Left lobe of liver (tissue), 2 donors: ENCODE measurements at places on chromosomes 3 and 15. TPM values are rescaled to one million over a fixed set of nuclear protein-coding genes. Genes with fewer than 3 reads are reported as not detected.

DNA sequence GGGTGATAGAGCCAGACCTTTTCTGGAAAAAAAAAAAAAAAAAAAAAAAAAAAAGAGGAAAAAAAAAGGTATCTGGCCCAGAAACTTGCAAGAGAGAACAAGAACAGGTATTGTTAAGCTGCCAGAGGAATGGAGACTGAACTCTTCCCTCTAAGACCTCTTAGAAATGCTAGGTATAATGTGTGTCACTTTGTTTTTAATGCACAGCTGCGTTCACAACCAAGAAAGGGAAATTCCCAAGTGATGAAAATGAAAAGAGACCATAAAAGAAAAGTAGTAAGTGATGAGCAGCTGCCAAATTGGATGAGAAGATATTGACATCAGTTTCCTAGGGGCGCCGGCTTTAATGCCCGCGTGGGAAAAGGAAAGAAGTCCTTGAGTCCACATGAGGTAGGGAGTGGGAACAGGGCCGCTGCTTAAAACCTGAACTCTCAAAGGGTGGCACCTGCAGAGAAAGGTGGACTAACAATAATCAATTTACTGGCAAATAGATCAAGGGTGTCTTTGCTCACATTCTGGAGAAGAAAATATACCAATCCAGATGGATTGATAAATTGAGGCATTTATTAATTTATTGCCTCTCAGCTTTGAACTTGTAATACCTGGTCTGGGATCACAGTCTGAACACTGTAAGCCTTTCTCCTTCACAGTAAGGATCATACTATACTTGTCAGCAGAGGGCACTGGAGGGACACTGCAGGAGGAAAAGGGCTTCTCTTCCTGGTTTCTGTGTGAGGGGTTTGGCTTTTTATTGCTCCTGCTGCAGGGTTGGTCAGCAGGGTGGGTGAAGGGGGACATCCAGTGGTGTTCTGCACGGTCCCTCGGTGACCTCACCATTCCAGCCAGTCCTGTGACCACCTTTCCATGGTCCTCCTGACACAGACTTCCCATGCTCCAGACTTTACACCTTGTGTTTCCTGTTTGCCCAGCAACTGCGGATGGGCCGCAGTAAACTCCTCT, 131.6 kb downstream of the AQP9 start:
- no peak for DNase-seq

Gene TRPC1
- 0.43 TPM for total RNA-seq

- DNase-seq: no peak
Measured at GRCh38 chr15:51310064-51310463, 28.3 kb downstream of the CYP19A1 start.

- DNase-seq: no peak
Measured at GRCh38 chr3:30167541-30168011, 438.8 kb upstream of the TGFBR2 start.

Gene GLCE
- total RNA-seq: 11.6 TPM

- no peak for DNase-seq
Measured at GRCh38 chr3:136658946-136659682, 93.1 kb downstream of the STAG1 start.

DNA sequence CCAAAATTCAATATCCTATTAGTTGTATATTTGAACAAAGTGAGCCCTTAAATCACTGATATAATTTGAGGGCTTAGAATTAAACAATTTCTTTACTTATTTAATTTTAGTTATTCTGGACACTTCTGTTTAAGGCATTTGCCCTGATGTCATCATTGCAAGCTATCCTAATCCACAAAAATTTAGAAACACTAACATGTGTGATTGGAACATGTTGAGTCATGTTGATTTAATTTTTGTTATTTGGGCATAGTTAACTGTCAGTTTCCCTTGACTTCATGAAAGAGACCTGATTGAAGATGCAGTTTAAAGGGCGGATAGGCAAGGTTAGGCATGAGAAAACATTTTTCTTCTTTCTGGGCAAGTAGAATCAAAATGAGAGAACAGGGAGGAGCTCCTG, 682.6 kb downstream of the ROBO1 start:
- no peak for DNase-seq

Gene AP3S2
- 26.4 TPM for total RNA-seq

DNA sequence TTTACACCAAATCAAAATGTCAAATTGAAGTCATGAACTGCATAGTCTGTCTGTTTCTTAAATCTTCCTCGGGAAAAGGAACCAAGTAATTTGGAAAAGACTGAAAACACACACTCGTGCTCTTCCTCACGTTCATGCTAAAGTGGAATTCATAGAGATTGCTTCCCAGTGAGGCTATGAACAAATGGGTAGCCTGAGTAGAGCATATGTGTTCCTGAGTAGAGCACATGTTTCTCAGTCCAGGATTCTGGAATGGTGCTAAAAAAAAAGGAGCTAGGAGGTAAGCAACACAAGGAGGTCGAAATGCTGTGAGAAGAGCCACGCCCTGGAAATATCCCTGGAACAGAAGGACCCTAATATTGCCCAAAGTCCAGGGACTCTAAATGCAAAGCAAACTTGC, 494.2 kb upstream of the THBS1 start:
- no peak for DNase-seq

DNA sequence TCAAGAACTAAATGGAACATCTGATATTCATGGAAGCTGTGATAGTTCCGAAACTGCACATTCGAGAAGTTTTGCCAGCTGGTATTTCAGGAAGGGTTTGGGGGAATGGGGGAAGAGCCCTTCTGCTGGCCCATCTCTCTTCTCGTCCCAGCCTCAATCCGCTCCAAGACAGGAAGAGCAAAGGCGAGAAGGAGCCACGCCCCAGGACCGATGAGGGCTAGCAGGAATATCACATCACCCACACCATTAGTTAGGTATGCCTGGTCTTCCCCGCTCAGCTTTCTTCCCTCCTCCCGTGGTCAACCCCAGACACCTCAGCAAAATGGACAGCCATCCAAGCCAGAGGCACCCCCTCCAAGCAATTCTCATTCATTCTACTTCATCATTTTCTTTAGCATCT, 14.9 kb upstream of the PCSK6 start:
- no peak for DNase-seq

DNA sequence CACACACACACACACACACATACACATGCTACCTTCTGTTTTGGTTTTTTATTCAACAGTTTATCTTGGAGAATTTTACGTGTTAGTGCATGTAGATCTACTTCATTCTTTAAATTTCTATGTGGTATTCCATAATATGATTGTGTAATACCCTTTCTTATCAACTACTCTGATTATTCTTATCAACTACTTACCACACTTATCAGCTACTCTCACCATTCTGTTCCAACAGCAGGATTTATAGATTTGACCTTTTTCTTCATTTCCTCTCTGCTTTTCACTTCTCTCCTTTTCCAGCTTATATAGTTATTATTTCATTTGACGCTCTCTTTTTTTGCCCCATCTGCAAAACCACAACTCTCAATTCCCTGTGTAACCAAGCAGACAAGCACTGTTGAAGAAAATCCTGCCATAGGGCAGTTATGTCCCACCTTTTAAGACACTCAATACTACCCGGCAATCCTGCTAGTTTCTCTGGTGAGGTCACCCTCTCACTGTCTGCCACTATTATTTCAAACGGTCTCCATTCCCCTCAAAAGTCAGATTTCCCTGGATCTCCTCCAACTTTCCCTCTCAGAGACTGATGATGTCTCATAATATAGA, 56.9 kb upstream of the SATB1 start:
- DNase-seq: no peak

Gene MYO5C
- 6.3 TPM for total RNA-seq
